ENCODE measurements at places on chromosomes 12 and 14. TPM values are rescaled to one million over a fixed set of nuclear protein-coding genes. Genes with fewer than 3 reads are reported as not detected.

Gene SLC25A47
- total RNA-seq, result not detected

Gene IL26
- total RNA-seq, result 2.5 TPM

Gene MIP
- total RNA-seq, result not detected

Gene KRT72
- total RNA-seq, result not detected

Gene AQP2
- not detected for total RNA-seq

Gene ETFBKMT
- total RNA-seq, result 4.8 TPM

Gene MIS18BP1
- total RNA-seq, result 11.7 TPM

Gene APOLD1
- 8.1 TPM for total RNA-seq

Gene SERPINA6
- not detected for total RNA-seq

Gene RNASE3
- total RNA-seq, result not detected

Gene CCDC198
- total RNA-seq, result 0.13 TPM

Gene RFX4
- not detected for total RNA-seq

Gene GALNT6
- 0.90 TPM for total RNA-seq

Gene PAPLN
- 45.3 TPM for total RNA-seq

Gene MAPK1IP1L
- total RNA-seq, result 91.7 TPM

Gene GLI1
- total RNA-seq, result 8.3 TPM

Gene DPPA3
- not detected for total RNA-seq

Gene DPY19L2
- total RNA-seq, result 6.7 TPM

Gene ZDHHC22
- 0.13 TPM for total RNA-seq

Gene ORAI1
- 6.0 TPM for total RNA-seq

Gene STK38L
- total RNA-seq, result 219 TPM

Gene KRT79
- 0.31 TPM for total RNA-seq

Gene MGST1
- 23.9 TPM for total RNA-seq

Gene SDSL
- 9.4 TPM for total RNA-seq

Gene LRFN5
- total RNA-seq, result 0.10 TPM

Gene DNM1L
- total RNA-seq, result 67.0 TPM

Gene SPX
- total RNA-seq, result 2.6 TPM

Gene FOXN4
- not detected for total RNA-seq

Gene LIN7A
- 0.92 TPM for total RNA-seq

Gene RPGRIP1
- total RNA-seq, result not detected

Gene LGR5
- total RNA-seq, result 13.8 TPM

Gene KRT2
- not detected for total RNA-seq

Gene SLC5A8
- total RNA-seq, result not detected

Gene PLA2G1B
- 1.1 TPM for total RNA-seq

Gene RBP5
- total RNA-seq, result not detected
